Cerebellum (tissue), 4 donors: ENCODE measurements at places on chromosomes 2 and 18. TPM values are rescaled to one million over a fixed set of nuclear protein-coding genes. Genes with fewer than 3 reads are reported as not detected.

DNA sequence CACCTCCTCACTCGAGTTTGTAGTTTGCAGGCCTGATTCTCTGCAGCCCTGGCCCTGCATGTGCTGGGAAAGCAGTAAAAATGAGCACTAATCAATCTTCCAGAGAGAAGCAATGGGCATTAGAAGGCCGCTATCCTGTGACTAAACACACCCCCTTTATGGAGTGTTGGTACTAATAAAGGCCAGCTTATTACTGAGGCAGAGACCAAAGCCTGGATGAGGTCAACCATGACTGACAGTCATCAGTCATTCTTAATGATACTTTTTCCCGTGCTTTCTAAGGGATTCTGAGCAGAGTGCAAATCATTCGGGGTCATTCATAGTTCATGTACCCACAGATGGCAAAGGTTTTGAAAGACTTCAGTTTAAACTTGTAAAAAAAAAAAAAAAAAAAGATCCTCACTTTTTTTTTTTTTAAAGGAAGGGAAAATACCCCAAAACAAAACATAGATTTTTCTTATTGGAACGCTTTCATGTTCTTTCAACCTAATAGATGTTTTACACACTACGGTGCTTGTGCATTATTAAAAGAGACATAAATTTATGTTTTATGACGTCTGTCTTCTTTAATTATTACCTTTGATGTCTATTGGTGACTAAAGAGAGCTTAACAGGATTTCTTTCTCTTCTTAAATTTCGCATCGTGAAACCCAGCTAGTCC lies 13.2 kb downstream of the TSHZ1 start:
- DNase-seq: no peak

DNA sequence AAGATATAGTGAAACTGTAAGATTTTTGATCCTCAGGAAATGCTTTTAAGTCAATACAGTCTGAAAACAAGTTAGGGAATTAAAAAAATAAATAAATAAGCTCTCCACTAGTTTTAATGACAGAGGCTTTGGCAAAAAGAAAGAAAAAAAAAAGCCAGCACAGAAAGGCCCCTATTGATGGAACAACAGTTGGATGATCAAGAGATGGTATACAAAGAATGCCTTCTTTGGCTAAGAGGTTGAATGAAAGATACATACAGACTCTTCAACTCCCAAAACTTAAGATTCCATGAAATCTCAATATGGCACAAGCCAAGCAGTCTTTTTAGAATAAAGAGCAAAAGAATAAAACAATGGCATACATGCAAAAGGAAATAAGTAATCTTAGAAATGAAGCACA lies 64.0 kb upstream of the GALNT5 start:
- DNase-seq: no peak

GRCh38 chr2:217831306-217831705 lies 171.5 kb downstream of the TNS1 start:
- DNase-seq: no peak

DNA sequence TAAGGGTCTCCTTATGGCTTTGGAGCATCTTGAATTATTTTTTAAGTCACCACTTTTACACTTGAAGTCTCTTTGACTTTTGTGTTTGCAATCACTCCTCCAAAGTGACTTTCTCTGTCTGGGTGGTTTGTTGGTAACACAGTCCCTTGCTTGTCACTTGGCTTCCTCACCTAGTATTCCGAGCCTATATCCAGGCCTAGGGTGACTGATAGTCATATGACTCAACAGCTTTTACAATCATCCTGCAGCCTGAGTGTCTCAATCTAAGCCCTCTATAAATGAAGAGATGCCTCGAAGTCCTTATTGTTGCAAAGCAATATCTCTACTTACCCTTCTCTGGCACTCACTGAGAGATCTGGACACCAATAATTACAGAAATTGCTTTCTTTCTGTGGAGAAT lies 53.9 kb upstream of the SETBP1 start:
- no peak for DNase-seq

DNA sequence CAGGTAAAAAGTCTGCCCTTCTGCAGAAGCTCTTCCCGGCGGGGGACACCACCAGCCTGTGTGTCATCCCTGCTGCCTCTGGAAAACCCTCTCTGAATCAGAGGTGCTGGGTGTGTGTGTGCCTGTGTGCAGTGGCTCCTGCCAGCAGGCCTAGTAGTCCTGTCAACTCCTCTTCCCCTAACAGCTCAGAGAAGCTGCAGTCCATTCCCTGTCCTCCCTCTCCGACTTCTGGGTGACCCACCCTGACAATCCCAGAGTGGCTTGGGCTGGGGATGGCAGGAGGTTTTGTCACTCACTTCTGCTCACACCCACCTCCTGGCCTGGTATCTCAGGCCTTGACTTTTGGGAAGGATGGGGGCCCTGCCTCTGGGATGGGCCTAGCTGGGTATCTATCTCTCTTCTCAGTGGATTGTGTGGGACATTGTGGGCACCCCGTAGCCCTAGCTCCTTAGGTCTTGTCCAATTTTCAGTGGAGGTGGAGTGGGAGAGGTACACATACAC lies 2.3 kb downstream of the WNT10A start:
- DNase-seq: no peak

DNA sequence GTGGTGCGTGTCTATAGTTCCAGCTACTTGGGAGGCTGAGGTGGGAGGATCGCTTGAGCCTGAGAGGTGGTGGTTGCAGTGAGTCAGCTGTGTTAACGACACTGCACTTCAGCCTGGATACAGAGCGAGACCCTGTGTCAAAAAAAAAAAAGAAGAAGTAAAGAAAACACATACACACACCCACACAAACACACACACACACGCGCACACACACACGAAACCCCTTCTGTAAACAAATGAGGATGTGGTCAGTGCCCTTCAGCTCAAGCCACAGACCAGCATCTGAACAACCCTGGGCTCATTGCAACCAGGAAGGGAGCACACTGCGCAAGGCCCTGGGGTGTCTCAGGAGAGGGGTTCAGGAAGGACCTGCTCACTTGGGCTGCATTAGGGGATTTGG lies 47.9 kb upstream of the KCNF1 start:
- no peak for DNase-seq

DNA sequence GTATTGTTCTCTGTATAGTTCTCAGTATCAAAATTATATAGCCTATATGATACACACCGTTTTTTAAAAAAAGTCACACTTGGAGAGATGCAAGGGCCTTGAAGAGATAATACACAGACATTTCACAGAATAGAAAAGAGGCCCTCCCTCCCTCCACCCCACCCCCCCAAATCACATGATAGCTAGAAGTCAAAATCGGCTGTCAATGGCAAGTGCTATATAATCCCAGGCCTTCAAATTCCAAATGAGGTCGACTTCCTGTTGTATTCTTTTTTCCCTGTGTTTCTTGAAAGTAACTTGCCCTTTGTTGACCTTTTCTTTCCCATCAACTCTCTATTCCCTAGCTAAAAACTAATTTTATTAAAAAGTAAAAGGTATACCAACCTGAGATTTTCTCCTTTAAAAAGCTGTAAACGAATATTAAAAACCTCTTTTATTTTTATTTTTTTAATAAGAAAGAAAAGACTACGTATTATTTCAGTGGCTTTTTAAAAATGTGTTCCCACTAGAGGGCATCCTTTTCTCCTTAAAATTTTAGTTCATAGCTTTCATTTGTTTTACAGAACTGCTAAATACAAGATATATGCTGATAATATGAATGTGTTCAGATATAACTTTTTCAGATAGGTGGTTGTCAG lies 46.6 kb downstream of the KCMF1 start:
- DNase-seq: no peak

DNA sequence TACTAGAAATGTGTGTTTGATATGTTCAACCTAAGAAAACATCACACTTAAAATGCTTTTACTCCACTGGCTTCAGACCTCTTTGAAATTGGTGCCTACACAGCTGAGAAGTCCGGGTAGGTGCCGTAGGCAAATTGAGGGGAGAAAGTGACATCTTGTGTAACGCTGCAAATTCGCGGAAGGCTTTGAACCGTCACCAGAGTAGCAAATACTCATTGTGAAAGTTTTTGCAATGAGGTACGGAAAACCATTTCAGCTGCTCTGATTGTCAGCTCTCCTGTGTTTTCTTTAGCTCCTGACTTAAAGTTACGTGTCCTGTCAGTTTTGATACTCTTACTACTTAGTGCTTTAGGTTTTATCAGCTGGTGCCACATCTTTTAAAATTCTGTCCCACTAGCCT lies 224.5 kb downstream of the FAM210A start:
- no peak for DNase-seq

DNA sequence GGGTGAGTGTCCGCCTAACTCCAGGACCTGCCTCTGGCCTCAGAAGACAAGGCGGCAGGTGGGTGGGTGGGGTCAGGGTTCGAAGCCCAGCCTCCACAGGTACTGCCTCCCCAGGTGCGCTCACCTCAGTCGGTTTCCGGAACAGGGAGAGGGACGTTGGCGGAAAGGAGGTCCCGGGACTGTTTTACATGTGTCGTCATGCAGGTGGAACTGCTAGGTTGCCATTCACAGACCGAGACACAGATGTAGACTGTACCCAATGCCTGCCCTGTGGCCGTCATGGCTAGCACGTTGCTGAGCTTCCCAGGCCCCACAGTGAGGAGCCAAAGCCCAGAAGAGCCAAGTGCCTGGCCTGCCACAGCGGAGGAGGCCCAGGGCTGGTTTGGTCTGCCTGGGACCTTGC lies 284.0 kb upstream of the HS6ST1 start:
- no peak for DNase-seq

DNA sequence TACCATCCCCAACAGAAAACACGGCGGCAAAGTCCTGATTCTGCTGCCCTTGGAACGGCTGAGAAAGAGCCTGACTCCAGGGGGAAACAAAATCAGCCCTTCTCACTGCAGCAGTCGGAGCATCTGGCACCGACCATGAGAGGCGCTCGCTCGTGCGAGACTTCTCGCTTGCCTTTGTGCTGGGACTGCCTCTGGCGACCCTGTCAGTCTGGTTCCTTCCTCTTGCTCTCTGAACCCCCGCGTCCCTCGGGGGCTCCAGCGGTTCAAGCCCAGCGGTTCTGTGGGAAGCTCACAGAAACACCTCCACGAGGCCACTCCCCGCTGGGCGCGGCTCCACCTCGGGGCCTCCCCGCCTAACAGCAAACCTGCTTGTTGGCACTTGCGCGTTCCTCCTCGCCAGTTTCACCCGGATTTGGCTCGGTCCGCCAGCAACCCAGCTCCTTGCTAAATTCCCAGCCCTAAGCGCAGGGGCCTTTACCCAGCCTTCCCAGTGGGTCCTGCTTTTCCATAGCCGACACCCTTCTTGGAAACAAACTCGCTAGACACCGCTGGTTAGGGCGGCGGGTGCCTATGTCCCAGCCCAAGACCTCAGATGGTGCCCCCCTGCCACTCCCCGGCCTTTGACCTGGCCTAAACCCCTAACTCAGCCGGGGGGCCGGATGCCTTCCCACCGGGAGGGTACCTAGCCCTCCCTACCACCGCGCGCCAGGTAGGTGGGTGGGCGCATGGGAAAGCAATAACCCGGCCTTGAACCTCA lies 2.2 kb downstream of the RND3 start:
- peak; percentile 2 for DNase-seq

DNA sequence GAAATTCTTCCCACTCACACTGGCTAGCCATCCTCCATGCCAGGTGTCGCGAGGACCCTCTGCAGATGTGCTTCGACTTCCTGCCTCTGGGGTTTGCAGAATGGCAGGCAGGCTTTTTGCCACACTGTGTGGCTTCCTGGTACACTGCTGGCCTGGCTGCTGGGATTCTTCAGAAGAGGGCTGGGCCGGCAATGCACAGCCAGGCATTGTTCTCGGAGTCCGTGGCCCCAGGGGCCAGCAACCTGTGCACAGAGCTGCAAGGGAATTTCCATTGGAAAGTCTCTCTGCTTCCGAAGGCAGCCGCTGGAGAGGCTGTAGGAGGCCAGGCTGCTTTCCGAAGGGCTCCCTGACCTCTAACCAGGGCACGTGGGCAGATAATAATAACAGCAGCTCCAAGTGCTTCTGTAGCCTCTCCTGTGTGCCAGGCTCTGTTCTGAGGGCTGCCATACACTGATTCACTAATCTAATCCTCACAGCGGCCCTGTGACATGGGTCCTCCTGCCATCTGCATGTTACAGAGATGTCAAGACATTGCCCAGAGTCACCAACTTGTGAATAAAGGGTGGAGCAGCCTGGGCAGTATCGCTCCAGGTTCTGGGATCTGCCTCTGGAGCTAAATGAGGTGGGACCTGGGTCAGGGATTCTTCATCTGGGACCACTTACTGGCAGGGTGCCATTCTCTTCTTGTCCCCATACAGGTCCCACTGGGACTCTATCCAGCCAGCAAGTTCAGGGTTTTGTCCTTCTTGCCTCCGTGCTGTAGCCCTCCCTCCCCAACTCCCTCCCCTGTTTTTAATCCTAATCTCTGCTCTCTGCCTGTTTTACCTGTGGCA lies 5.0 kb downstream of the LDLRAD4 start:
- DNase-seq: no peak

DNA sequence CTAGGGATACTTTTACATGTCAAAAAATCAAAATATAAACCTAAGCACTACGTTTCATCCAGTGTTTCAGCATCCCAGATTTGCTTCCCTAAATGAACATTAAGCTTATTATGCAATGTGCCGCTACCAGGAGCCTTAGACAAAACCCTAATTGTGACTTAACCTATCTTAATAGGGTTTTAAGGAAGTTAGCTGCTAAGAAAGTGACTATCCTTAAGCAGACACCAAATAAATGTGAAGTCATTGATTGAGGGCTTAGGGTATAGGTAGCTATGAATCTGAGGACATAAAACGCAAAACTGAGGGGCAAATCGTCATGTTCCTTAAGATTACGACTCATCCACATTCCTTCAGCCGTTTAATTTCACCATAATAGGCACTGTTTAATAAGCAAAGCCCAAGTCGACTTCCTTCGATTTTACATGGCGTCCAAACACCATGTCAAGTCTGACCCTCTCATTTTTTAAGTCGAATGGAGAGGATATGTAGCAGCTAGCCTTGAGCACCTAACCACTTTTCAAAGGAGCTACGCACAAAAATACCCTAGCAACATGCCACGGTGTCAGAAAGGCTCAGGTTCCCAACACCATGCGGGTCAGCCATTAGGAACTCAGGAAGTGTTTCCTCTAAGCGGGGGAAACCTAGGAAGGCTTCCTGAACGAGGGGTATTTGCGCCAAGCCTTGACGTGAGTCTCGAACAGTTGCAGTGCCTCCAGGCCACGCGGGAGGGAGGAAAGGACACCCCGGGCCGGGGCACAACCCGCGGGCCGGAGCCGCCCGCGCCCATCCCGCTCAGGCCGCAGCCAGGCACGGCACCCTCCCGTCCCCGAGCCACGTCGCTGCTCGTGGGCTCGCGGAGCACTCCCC lies 1.0 kb downstream of the HDLBP start:
- no peak for DNase-seq

DNA sequence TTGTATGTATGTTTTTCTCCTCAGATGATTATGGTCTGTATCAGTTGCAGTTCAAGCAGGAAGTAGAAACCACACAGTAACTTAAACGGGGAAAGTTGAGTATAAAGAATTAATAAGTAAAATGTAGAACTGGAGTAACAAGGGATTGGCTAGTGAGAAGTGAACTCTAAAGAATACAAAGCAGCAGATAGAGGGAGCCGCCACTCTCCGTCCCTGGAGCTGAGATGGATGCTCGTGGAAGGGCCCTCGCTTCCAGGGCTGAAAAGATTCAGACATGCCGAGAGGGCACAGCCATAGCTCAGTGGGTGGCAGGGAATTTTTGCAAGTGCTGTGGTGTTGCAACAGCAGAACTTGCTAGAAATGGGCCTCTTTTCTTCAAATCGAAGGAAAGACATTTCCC lies 155.8 kb downstream of the COL6A3 start:
- DNase-seq: no peak

The RSAD2 gene
- 1.5 TPM for total RNA-seq

The DYNAP gene
- not detected for total RNA-seq

The MCM6 gene
- total RNA-seq: 18.2 TPM
